HCT116 (cell line): ENCODE measurements at places on chromosomes 11 and 22.

GRCh38 chr11:3036419-3036818 lies 20.8 kb downstream of the CARS1 start:
- DNase-seq: no peak

GRCh38 chr11:125416981-125417935 lies 78.8 kb downstream of the FEZ1 start:
- DNase-seq: no peak

DNA sequence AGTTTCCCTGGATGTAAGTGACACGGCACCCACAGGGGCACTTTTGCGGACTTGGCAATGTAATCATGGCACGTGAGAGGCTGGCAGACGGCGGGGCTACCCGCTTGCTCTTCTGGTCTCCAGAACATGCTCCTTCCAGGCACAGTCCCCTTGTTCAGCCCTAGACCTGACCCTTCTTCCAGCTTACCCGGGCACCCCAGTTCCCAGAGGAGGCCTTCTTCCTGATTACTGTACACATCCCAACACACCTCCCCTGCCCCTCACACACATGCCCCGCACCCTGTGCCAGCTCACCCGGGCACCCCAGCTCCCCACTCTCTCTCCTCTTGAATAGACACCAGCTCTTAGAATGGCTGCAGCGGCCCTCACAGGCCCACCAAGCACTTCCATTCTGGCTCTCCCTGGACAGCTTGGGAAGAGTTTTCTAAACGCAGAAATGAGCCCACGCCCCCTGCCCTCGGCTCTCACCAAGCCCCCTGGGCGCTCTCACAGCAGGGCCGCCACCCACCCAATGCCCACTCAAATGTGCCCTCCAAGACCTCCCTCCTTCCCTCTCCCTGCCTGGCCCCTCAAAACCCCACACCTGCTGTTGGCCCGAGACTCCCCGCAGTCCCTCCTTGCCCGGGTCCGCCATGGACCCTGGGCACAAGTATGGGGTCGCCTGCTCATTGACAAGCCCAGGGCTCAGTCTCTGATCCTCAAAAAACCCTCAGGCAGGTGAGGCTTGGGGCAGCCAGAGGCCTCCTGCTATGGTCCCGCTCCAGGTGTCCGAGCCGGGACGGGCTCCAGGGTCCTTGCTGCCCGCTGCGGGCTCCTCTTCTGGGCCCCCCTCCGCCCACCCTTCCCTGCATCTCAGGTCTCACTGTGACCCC lies 88.5 kb downstream of the WNT7B start:
- no peak for DNase-seq

- no peak for DNase-seq
These were observed 32.1 kb downstream of the ENDOD1 start for GRCh38 chr11:95121698-95122097.

DNA sequence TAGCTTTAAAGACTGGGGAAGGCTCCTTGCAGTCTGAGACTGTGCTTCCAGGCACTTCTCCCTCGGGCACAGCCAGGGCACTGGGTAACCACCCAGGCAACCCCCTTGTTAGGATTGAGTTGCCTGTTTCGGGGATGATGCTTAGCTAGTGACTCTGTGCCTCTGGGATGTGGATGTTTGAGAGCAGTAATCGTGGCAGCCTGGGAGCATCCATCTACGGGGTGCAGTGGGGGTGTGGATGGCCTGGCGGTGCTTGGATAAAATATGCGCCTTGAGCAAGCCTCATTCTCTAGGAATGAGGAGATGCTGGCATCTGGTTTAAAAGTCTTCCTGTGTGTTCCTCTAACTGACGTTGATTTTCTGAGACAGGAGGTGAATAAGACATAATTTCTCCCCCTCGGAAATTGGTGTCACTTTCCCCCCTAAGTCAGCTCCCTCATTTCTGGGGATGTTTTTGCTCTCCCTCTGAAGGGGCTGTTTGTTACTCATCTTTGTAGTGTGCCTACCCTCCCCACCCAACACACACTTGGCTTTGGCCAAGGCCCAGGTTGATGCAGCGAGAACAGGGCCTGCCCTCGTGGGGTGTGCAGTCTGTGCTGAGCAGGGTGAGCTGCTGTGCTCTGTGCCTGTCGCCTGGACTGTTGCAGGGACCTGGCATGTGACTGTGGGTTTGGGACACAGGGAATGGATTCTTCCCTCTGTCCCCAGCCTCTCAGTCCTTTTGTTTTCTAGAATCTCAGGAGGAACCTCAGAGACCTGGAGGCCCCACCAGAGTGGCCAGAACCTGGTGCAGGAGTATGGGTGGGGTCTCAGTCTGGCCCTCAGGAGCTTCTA lies 2.0 kb downstream of the GNAZ start:
- no peak for DNase-seq

DNA sequence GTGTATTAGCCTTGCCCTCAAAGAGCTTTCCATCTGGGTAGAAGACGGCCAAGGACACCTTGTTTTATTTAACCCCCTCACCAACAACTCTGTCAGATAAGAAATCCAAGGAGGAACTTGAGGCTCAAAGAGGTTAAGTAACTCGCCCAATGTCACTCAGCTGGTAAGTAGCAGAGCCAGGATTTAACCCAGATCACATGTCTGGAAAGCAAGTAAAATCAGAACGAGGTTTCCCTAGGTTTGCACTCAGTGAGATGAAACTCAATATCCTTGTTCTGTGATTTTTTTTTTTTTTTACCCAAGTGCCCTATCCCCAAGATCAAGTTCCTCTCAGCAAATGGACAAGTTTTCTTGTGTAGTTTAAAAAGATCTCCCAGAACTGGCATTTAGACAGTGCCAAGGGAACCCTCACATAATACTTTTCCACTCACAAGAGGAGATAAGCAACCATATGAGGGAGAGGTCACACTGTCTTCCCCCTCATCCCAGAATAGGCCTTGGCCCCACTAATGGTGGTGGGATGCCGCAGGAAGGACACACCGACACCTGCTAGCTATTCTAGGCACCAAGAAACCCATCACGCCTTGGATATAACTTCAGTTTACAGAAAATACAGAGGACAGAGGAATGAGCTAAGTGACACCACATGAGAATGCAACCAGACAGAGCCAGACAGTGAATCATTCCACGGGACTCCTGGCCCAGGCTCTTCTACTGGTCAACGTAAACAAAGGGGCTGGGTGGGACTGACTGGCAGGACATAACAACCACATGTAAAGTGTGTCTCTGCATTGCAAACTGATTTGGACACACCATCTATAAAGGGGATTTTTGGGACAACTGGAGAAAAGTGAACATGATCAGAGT lies 8.6 kb upstream of the ARAP1 start:
- no peak for DNase-seq

GRCh38 chr11:57057561-57057960 lies 68.8 kb downstream of the OR5AK2 start:
- no peak for DNase-seq

DNA sequence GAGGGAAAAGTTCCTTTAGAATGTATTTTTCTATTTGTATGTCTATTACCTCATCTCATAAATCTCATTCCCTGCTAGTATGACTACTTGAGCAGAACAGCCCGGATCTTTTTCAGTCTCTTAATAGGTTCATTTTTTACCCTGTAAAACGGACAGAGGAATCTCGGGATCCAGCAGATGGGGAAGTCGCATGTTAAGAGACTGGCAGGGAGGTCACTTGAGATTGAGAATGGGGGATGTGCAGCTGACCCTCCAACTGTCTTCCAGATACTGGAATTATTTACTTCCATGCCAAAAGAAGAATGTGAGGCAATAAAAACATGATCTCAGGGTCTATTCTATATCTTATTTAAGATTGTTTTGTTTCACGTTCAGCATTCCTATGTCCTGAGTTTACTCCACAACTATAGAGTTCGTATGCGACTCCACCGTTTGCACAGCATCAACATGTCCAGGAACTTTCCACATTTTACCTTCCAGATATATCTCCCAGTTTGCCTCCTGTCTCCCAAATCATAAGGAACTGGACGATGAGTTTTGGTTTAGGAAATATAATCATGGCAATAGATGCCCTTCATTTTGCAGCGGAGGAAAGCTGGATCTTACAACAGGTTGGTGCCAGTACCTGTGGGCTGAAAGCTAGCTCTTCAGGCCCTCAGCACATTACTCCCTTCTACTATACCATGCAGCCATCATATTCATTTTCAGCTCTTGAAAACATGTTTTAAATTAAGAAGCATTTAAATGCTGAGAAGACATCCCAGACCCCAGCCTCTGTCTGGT lies 181.5 kb downstream of the MAML2 start:
- no peak for DNase-seq

DNA sequence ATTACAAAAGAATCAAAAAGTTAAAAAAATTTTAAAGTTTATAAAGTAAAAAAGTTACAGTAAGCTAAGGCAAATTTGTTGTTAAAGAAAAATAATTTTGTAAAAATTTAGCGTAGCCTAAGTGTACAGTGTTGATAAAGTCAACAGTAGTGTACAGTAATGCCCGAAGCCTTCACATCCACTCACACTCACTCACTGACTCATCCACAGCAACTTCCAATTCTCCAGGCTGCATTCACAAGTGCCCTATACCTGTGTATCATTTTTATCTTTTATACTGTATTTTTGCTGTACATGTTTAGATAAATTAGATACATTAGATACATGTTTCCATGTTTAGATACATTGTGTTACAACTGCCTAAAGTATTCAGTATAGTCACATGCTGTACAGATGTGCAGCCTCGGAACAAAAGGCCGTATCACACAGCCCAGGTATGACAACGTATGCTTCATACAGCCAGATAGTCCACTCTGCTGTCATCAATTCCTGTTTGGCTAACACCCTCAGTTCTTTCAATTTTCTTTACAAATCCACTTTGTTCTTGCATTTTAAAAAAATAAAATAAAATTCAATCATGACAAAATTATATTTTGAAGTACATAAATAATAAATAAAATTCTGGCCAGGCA lies 80.7 kb downstream of the RBFOX2 start:
- DNase-seq: no peak

DNA sequence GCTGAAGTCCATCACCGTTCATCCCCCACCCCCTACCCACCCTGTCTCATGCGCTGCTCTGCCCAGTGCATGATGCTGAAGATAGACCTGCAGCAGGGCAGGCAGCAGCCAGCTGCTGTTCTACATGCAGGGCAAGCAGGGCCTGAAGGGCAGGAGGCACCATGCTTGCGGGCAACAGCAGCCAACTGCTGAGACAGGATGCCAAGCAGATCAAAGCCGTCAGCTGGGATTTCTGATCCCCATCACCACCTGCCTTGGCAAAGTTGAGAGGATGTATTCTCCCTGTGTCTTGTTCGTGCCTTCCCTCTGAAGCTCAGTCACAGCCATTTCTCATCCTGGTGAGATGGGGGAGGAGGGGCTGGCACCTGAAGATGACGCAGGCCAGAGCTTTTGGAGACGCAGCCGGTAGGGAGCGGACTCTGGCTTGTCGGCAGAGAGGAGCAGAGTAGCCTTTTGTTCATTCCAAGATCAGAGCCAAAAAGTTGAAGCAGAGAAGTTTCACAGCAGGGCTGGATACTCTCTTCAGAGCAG lies 227.0 kb downstream of the GRIK4 start:
- no peak for DNase-seq

DNA sequence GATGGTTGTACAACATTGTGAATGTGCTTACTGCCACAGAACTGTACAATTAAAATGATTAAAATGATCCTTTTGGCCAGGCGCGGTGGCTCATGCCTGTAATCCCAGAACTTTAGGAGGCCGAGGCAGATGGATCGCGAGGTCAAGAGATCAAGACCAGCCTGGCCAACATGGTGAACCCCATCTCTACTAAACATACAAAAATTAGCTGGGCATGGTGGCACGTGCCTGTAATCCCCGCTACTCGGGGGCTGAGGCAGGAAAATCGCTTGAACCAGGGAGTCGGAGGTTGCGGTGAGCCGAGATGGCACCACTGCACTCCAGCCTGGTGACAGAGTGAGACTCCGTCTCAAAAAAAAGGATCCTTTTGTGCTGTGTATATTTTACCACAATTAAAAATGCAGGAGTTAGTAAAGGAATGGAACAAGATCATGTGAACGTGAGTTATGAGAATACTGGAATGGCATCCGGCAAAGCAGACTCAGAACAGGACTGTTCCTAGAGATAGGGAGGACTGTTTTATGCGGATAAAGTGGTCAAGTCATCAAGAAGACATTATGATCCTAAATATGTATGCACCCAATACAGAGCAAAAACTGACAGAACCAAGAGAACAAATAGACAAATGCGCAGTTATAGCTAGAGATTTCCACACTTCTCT lies 58.0 kb upstream of the CLDN5 start:
- DNase-seq: no peak

DNA sequence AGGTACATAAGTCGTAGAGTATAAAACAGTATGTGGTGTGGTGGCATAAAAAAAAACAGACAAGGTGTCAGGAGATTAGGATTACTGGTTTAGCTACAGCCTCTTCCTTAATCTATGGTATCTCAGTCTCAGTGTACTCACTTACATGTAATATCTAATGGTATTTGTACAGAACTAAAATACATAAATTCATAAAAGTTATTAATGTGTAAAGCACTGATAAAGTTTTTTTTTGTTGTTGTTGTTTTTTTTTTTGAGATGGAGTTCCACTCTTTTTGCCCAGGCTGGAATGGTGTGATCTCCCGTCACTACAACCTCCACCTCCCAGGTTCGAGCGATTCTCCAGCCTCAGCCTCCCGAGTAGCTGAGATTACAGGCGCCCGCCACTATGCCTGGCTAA lies 2.9 kb downstream of the PTS start:
- DNase-seq: no peak

- no peak for DNase-seq
These were observed 30.9 kb downstream of the INSC start for GRCh38 chr11:15145615-15146014.

- DNase-seq: no peak
These were observed 35.3 kb upstream of the KCNQ1OT1 start for GRCh38 chr11:2735053-2735589.

DNA sequence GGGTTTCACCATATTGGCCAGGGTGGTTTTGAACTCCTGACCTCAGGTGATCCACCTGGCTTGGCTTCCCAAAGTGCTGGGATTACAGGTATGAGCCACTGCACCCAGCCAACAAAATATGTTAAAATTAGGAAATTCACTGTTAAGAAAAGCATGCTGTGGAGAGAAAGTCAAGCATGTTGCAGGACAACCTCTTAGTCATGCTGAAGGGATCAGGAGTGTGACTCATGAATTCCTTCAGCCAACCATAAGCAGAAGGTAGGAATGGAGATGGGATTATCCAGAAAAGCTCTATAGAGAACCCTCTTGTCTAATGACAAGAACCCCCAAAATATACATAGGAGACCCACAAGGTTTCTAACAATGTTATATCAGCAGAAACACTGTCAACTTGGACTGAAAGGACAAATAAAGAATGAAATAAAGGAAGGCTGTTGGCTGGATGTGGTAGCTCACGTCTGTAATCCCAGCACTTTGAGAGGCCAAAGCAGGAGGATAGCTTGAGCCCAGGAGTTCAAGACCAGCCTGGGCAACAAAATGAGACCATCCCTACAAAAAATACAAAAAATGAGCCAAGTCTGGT lies 16.0 kb downstream of the MRTFA start:
- DNase-seq: peak; percentile 66

DNA sequence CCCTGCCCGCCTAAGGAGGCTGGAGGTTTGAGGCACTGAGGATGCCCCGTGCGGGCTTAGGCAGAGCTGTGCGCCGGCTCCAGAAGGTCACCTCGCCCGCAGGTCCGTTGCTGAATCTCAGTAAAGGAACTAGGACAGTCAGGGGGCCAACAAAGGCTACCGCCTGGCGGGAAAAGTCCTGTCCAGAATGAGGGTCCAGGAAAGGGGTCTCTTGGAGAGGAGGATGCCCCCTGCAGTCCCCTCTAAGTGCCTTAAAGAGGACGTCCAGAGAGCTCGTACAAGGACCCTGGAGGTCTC lies 548 bp downstream of the PVALB start:
- DNase-seq: no peak

- DNase-seq: no peak
These were observed 798.1 kb upstream of the LRRC4C start for GRCh38 chr11:42257534-42257933.
